ENCODE measurements at places on chromosomes 1 and 21. TPM values are rescaled to one million over a fixed set of nuclear protein-coding genes. Genes with fewer than 3 reads are reported as not detected.

DNA sequence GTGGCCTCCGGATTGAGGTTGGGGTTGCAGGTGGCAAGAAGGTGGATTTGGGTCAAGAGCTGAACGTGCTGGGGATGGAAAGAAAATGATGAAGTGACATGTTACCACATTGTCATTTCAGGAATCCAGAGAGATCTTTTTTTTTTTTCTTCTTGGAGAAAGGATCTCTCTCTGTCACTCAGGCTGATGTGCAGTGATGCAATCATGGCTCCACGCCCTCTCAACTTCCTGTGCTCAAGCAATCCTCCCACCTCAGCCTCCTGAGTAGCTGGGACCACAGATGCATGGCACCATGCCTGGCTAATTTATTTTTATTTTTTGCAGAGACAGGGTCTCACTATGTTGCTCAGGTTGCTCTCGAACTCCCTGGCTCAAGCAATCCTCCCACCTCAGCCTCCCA is 80.6 kb downstream of the GON4L start:
- H3K27ac ChIP-seq, result no peak overlapping the region
- DNase-seq, result peak; percentile 27
- H3K4me1 ChIP-seq, result no peaks in the 10 kb centered on the region
- no peaks in the 10 kb centered on the region for H3K27me3 ChIP-seq
- no peak overlapping the region for H3K4me3 ChIP-seq

DNA sequence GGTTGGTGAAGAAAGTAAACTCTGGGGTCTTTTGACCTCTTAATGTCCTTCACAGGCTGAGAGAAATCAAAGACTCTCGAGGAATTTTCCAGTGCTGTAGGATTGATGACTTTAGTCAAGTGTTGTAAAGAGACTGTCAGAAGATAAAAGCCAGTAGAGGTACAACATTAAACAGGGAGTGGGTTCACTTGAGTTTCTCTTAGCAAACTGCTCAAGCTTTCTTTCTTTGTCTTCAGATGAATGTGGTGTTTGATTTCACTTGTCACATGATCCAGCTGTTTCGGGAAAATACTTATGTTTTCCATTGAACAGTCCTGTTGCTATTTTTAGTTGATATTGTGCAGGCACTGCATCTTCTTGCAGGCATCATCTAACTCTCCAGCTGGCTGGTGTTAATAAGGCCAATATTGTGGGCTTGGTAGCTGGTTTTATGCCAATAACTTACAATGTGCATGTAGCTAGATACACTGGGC is 45.6 kb downstream of the XCL2 start:
- no peak overlapping the region for H3K4me3 ChIP-seq
- H3K27ac ChIP-seq, result no peak overlapping the region
- no peaks in the 10 kb centered on the region for H3K27me3 ChIP-seq
- no peaks in the 10 kb centered on the region for H3K4me1 ChIP-seq
- no peak for DNase-seq
- H3K36me3 ChIP-seq, result no peaks in the 10 kb centered on the region

DNA sequence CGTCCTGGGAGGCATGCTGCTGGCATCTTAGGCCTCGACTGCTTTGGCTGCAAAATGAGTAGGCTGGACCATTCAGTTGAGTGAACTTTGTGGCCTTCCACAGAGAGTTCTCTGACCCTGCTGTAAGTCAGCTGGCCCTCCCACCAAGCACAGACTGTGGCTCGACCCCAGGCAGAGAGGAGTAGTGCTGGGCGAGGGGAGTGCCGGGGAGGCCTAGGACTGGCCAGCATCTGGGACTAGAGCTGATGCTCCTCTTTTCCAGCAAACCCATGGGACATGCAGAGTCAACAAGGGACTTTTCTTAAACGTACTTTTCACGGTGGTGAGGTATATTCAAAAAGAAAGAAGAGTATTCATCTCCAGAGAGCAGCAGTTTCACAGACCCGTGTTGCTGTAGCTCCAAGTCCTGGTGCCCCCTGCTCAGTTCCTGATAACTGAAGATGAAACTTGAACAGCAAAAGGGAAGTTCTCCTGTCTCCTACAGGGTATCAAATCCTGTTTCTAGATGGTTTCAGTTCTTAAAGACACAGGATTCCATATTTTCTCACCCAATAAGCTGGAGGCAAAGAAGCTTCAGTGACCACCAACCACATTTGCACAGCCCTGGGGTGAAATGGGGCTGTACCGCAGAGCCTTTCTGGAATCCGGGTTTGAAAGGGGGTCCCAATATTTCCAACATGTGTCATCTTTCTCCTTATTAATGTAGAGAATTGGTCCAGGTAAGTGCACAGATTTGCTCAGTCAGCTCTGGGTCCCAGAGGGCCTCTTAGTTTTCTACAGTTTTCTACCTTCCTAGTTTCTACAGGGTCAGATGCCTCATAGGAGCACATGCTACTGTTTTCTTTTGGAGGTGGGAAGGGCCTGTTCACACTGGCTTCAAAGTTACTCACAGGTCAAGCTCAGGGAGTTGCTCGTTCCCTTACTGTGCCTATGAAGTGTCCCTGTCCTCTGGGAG is 20.9 kb downstream of the BATF3 start:
- H3K4me1 ChIP-seq, result peaks cover 3% of the 10 kb centered on the region
- DNase-seq, result no peak
- H3K4me3 ChIP-seq, result no peak overlapping the region
- no peak overlapping the region for H3K27ac ChIP-seq

- DNase-seq, result no peak
- no peaks in the 10 kb centered on the region for H3K27me3 ChIP-seq
- H3K36me3 ChIP-seq, result no peaks in the 10 kb centered on the region
- no peak overlapping the region for H3K4me3 ChIP-seq
These were observed 118.4 kb downstream of the KCNN3 start for GRCh38 chr1:154751690-154752089.

DNA sequence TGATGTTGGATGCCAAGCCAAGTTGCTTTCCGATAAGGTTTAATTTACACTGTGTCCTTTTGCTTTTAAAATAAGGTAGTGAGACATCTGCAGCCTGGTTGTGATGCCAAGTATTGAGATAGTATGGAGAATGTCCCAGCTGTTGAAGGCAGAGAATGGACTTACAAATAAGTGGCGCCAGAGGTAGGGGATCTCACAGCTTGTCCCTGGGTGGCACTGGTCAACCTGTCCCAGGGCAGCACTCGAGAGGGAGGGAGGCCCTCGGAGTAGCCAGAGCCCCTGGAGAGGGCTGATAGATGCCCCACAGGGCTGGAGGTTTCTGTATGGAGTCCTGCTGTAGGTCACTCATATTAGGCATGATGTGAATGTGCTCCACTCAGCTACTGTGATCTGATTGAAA is 98.5 kb downstream of the GALNT2 start:
- H3K4me3 ChIP-seq, result no peak overlapping the region
- no peaks in the 10 kb centered on the region for H3K27me3 ChIP-seq
- no peak for DNase-seq
- H3K4me1 ChIP-seq, result no peaks in the 10 kb centered on the region

DNA sequence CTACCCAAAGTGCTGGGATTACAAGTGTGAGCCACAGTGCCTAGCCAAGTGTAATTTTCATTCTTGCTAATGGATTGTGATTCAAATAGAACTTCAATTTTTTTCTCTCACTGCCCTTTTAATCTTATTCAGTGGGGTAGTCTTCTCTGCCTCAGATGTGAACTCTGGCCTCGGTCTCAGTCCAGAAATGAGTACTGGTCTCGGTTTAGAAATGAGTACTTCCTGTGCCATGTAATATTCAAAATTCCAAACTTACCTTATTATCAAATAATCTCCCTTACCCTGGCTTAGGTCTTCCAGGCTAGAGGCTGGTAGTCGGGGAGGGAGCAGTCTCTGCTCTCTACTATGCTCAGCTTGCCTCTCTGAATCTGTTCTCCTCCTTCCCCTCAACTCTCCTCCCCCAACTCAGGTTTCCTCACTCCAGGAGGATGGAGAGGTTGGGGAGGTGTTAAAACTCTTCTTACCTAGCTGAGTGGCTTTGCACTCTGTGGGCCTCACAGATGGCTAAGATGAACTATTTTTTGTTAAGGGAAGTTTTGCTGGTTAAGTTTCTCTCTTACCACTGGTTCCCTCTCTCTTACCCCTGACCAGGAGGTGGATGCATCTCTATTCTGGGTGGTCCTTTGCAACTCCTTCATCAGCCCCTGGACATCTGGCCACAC is 4.8 kb upstream of the SLAMF9 start:
- H3K27ac ChIP-seq, result no peak overlapping the region
- no peaks in the 10 kb centered on the region for H3K36me3 ChIP-seq
- no peaks in the 10 kb centered on the region for H3K4me1 ChIP-seq
- H3K4me3 ChIP-seq, result no peak overlapping the region
- no peaks in the 10 kb centered on the region for H3K27me3 ChIP-seq

GRCh38 chr1:115277276-115277675 is 60.8 kb downstream of the NGF start:
- H3K36me3 ChIP-seq, result no peaks in the 10 kb centered on the region
- no peak overlapping the region for H3K4me3 ChIP-seq
- H3K4me1 ChIP-seq, result no peaks in the 10 kb centered on the region
- no peaks in the 10 kb centered on the region for H3K27me3 ChIP-seq

DNA sequence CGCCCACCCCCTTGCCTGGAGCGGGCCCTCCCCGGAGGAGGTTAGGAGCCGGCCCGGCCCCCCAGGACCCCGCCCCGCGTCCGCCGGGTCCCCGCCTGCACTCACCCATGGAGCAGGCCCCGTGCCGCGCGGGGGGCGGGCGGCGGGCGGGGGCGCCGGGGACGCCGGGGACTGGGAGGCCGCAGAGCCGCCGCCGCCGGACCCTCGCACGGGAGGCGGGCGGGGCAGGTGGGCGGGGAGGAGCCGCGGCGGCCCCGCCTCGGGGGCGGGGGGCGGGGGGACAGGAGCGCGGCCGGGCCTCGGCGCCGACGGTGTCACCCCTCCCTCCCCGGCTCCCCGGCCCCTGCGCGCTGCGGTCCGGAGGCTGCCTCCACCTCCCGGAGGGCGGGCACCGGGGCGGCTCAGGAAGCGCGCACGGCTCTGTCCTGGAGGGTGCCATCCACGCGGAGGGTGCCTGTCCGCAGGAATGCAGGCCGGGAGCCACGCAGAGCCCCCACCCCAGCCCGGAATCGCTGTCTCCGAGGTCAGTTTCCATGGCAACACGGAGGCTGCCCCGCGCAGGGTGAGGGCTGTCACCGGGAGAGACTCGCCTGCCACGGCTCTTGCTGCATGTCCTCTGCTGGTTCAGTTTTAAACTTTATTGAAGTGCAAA is 5.9 kb upstream of the PLEKHG5 start:
- H3K4me1 ChIP-seq, result no peaks in the 10 kb centered on the region
- H3K36me3 ChIP-seq, result no peaks in the 10 kb centered on the region
- H3K27ac ChIP-seq, result no peak overlapping the region
- no peaks in the 10 kb centered on the region for H3K27me3 ChIP-seq

- no peak for DNase-seq
- no peak overlapping the region for H3K4me3 ChIP-seq
- H3K4me1 ChIP-seq, result no peaks in the 10 kb centered on the region
- H3K36me3 ChIP-seq, result no peaks in the 10 kb centered on the region
- H3K27me3 ChIP-seq, result no peaks in the 10 kb centered on the region
These were observed 37.3 kb downstream of the USP25 start for GRCh38 chr21:15766952-15767603.

- no peak overlapping the region for H3K4me3 ChIP-seq
- H3K4me1 ChIP-seq, result no peaks in the 10 kb centered on the region
- no peaks in the 10 kb centered on the region for H3K36me3 ChIP-seq
These were observed 6.3 kb downstream of the FAAH start for GRCh38 chr1:46400421-46400820.

Gene C1orf87
- total RNA-seq, result not detected

DNA sequence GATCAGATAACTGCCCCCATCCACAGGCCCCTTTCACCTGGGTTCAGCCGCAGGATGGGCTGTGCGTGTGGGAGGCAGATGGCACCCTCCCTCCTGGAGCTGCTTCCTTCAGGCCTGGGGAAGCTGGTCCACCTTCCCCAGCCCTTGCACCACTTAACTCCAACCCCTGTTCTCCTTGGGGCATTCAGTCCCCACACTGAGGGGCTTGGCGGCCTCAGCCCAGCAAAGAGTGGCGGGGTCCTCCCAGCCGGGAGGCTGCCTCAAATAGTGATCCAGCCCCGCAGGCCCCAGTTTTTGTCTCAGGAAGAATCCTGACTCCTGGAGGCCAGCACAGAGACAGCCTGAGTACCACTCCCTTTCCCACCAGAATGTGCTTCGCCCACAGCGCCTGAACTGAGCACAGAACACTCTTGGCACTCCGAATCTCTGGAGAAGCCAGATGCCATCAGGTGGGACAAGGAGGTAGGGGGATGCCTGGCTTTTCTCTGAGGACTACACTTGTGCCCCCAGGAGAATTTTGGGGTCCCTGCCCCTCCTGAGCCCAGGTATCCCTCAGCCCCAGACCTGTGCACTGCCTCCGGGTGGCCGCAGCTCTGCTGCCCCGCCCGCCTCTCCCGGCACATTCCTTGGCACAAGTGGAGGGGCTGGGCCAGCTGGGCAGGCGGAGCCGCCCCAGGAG is 936 bp downstream of the PAQR6 start:
- DNase-seq, result no peak
- H3K27me3 ChIP-seq, result no peaks in the 10 kb centered on the region
- peaks cover 34% of the 10 kb centered on the region for H3K36me3 ChIP-seq
- no peak overlapping the region for H3K4me3 ChIP-seq
- H3K4me1 ChIP-seq, result peaks cover 9% of the 10 kb centered on the region

DNA sequence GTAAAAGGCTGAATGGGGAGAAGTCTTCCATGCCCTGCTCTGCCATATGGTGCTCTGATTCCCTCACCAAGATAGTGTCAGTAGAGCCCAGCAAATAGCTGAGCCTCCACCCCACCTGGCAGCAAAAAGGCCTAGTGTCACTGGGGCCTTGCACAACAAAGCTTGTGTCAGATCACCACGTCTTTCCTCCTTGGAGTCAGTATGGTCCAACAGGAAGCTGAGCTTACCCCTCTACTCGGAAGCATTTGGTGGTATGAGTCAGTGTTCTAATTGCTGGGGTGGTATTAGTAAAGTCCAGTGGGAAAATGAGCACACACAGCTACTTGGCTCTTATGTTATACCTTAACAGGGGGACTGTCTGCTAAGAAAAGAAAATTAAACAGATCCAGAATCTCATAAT is 18.7 kb upstream of the RRP15 start:
- H3K36me3 ChIP-seq, result no peaks in the 10 kb centered on the region
- no peaks in the 10 kb centered on the region for H3K27me3 ChIP-seq
- no peak overlapping the region for H3K4me3 ChIP-seq
- no peaks in the 10 kb centered on the region for H3K4me1 ChIP-seq
- no peak overlapping the region for H3K27ac ChIP-seq

DNA sequence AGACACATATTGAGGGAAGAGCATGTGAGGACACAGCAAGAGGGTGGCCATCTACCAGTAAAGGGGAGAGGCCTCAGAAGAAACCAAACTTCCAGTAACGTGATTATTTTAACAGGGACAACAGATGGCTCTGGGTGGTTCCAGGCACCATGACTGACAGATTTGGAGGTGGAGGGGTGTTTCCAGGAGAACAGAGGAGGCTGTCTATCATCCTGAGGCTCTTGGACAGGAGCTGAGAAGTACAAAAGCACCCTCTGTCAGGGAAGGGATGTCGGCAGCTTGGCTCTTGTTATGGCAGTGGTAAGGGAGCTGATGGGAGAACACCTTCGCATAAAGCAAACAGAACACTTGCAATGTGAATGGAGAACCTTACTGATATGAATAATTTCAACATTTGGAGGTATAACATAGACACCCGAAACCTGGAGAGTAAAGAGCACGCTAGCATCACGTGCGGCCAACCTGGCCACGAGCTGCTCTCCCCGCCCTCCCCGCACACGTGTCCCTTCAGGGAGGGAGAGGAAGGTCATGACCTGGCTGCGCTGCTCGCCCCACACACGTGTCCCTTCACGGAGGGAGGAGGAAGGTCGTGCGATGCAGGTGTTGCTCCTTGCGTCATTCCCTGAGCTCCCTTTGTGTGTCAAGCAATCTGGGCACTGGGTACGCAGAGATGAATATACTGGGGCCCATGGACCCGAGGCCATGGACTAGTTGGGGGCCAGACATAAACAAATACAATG is 37.5 kb upstream of the NLRP3 start:
- no peak overlapping the region for H3K4me3 ChIP-seq
- H3K27me3 ChIP-seq, result no peaks in the 10 kb centered on the region
- H3K36me3 ChIP-seq, result no peaks in the 10 kb centered on the region

Gene COL11A1
- not detected for total RNA-seq

Measured in Peyer's patch (tissue), 4 donors.